ENCODE measurements at places on chromosomes 3 and 15.

DNA sequence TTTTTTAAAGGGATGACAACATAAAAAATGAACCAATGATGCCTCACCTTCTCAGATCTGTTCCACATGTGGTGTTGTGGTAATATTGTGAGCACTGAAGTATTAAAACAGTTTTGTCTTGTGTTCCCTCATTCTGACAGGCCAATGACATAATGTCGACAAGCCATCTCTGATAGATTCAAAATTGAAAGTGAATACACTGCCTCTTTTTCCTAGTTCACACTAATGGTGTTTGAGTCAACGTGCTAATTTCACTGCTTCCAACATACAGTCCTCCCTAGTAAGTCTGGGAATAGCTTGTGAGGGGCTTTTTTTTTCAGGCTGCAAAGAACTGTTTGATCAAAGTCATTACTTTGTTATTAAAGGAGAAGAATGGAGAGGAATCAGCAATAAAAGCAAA lies 82.8 kb downstream of the ROBO2 start:
- no peak for DNase-seq

DNA sequence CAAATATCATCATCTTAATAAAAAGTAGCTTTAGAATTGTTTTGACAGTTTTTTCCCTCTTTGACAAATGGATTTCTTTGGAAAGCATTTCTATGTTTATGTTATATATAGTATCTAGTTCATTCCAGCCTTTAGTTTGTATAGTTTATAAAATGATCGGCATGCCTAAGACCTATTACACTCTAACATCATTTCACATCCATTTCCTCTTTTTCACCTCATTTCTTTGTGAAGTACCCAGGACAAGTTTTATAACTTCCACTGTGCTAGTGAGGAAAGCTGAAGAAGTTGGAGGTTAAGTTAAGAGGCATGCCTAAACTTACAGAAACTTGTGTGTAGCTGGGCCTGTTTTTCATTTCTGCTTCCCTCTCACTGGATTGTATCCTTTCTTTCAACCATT lies 178.4 kb downstream of the TP63 start:
- DNase-seq: no peak

GRCh38 chr3:58041826-58042324 lies 33.7 kb downstream of the FLNB start:
- peak; percentile 33 for DNase-seq

DNA sequence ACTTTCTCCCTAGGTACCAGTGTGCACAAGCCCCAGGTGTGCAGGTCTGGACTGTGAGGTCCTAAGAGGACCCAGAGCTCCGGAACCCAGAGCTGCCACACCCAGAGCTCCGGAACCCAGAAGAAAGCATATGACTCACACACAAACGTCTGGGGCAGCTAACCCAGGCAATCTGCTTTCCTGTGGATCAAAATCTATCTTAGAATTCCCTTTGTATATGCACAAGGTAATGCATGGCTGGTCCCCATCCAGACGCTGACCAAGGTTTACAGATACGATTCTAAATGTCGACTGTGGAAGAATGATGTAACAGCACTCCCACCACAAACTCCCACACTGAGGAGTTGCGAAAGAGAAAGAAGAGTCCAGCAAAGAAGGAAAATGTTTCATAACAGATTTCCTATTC lies 15.7 kb downstream of the KCNMB2 start:
- DNase-seq: no peak

- no peak for DNase-seq
Measured at GRCh38 chr3:171186383-171186782, 159.9 kb upstream of the SLC2A2 start.
